ENCODE measurements at places on chromosomes 16 and 17.

- no peak for DNase-seq
These were observed 6.0 kb downstream of the HSDL1 start for GRCh38 chr16:84138824-84139627.

- DNase-seq, result no peak
These were observed 53.2 kb upstream of the ADCY9 start for GRCh38 chr16:4169415-4169814.

GRCh38 chr17:74812109-74813009 lies 36.2 kb upstream of the NAT9 start:
- DNase-seq, result no peak

DNA sequence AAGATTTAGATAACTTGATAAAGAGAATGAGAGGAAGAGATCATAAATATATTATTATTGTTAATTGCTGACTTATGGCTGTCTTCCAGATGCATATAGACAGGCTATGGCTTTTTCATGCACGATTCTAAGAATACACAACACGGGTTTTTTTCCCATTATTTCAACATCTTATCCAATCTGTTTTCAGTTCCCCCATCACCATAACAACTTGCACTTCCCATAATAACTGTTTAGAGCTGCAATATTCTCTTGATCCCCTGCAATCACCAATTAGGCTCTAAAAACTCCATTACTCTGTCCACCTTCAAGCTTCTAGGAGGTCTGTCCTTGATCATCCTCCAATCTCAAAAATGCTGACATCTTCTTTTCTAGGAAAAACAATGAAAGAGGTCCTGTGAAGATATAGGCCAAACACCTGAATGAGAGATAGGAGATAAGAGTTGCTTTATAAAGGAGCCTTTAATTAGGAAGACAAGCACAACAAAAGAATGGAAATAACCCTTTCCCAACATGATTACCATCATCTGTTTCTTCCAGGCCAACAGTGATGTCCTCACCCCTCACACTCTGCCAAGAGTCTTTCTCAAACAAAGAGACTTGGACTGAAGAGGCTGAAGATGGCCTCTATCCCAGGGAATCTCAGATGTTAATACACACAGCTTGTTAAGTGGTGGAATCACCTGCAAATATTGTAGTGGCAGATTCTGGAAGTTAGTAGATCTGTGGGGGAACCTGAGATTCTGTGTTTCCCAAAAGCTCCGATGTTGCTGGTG lies 32.2 kb upstream of the CCL2 start:
- no peak for DNase-seq

DNA sequence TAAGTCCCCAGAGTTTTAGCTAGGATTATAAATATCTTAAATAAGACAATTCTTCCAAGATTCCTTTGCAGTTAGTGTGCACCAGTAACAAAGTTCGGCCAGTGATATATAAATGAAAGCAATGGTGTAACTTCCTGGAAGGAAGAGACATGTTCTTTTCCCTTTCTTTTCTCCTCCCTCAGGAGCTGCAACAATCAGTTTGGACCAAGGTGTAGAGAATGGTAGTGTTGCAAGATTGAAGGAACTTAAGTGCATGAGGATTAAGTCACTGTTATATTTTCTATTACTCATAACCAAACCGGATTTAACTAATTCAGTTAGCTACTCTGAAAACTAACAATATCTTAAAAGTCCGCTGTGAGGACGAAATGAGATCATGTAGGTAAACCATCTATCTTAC lies 68.9 kb upstream of the KCNJ16 start:
- DNase-seq, result no peak

DNA sequence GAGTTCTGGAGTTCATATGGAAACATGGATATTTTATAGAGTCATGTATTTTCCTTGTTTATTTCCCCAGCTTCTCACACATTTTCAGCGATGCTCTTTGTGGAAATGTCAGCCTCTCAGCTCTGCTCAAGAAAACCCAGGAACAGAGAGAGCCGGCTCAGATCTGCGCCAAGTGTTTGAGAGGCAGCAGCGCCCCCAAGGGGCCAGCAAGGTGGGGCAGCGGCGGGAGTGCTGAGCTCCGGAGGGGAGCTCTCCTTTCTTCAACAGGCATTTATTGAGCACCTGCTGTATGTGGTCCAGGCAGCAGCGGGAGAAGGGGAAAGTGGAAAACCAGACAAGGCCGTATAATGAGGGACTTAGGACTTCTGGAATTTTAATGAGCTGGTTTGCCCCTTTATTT lies 421.1 kb upstream of the C16orf82 start:
- no peak for DNase-seq

- no peak for DNase-seq
These were observed 23.1 kb downstream of the DEF8 start for GRCh38 chr16:89971495-89972243.

DNA sequence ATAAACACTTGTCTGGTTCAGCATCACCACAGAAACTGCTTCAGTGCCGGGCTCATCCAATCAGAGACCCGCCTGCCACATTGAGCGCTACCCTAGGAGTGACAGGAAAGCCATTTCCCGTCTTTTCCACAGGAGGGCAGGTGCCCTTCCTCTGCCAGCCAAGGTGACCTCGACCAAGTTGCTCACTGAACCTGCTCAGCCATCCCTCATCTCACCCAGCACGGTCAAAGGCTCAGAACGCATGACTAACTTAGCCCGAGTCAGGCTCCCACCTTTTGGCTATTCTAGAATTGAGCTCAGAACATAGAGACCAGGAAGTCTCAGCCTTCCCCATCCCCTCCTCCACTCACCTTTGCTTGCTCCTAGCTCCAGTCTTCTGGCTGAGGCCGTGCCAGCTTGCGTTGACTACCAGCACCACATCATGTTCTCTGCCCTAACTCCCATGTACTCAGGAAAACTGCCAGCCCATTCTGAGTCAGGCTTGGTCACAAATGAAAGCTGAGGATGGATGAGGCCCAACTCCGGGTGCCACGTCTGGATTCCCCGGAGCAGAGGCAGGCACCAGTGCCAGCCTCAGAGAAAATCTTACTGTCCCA lies 15.6 kb downstream of the MRPS23 start:
- DNase-seq, result no peak

DNA sequence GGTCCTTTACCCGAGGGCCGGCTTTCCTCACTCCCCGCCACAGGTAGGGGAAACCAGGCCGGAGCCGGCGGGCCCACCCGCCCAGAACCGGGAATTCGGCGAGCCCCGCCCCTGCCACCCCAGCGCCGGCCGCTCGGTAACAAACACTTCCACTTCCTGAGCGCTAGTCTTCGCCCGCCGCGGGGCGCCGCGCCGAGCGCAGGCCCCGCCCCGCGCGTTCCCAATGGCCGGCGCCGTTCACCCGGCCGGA lies 224 bp upstream of the NHERF1 start:
- DNase-seq, result no peak

GRCh38 chr16:11621920-11622651 lies 35.4 kb upstream of the LITAF start:
- DNase-seq, result no peak

DNA sequence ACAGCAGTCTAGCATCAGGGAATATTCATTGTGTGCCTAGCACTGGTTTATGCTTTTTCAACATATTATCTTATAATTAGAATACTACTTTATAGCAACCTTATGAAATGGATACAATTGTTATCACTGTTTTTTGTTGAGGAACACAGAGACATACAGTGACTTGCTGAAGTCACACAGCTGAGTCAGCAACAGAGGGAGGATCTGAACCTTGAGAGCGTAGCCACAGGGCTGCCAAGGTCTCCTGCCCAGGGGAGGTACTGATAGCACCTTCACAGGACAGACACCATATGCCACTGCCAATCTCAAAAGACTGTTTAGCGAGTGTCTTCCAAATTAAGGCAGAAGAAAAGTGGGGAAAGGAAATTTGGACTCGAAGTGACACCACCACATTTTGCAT lies 63.0 kb downstream of the GTF3C1 start:
- DNase-seq, result no peak

GRCh38 chr17:57869617-57870282 lies 19.9 kb upstream of the MRPS23 start:
- no peak for DNase-seq

DNA sequence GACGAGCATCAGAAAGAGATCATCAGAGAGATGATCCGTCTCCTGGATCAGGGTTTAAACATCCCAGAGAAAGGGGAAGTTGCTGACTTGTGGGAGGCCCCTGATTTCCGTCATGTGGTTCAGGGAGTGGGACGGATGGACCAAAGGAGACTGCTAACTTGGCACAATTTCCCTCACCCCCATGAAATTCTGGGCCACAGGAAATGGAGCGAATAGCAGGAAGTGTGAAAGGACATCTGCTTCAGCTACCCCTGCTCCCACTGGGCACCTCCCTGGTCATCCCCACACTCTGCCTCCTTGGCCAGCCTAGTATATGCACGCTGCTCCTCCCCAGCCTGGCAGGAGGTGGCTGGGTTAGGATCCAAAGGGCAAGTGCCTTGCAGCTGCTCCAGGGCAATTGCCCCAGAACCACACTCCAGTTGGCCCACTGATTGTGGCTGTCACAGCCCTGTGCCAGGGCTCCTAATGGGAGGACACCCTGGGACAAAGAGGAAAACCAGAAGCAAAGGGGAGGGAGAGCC lies 1.3 kb downstream of the ARRB2 start:
- DNase-seq, result peak; percentile 65

- DNase-seq, result peak; percentile 39
These were observed 60.6 kb downstream of the SCNN1B start for GRCh38 chr16:23362460-23363317.

- peak; percentile 77 for DNase-seq
These were observed 56.0 kb downstream of the ABAT start for GRCh38 chr16:8730335-8730915.

DNA sequence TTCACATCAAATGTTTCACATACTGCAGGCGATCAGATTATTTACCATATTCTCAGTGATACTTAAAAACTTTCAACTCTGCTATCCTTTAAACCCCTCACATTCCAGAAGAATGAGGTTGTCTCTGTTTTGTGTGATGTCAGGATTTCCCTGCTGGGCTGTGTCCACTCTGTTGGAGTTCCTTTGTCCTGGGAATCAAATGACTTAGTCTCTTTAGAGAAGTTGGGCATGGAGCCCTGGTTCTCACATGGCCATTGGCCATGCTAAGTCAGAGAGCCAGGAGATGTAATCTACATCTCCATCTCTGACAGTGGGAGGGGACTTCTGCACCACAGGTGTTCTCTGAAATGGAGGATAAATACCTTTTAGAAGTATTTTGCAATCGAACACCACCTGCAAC lies 205.1 kb upstream of the MAF start:
- DNase-seq, result no peak

- peak; percentile 86 for DNase-seq
These were observed 5.1 kb upstream of the GGT6 start for GRCh38 chr17:4565209-4566141.

DNA sequence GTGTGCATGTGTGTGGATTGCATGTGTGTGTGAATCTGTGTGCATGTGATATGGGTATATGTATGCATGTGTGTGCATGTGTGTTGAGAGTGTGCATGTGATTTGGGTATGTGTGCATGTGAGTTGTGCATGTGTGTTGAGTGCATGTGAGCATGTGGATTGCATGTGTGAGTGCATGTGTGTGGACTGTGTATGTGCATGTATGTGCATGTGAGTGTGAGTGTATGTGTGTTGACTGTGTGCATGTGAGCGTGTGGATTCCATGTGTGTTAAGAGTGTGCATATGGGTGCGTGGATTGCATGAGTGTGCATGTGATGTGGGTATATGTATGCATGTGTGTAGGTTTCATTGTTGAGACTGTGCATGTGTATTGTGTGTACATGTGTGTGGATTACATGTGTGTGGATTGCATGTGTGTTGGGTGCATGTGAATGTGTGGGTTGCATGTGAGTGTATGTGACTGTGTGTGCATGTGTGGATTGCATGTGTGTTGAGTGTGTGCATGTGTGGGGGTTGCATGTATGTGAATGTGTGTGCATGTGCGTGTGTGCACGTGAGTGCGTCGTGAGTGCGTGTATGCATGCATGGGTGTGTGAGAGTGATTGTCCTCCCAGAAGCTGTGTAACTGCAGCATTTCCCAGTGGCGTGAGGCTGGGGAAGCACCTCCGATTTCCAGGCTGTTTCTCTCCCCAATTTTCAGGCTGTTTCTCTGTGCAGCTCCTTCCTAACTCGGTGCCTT lies 19.4 kb downstream of the C1QTNF1 start:
- DNase-seq, result no peak

- DNase-seq, result peak; percentile 12
These were observed 775.9 kb upstream of the GOT2 start for GRCh38 chr16:59510008-59510424.

DNA sequence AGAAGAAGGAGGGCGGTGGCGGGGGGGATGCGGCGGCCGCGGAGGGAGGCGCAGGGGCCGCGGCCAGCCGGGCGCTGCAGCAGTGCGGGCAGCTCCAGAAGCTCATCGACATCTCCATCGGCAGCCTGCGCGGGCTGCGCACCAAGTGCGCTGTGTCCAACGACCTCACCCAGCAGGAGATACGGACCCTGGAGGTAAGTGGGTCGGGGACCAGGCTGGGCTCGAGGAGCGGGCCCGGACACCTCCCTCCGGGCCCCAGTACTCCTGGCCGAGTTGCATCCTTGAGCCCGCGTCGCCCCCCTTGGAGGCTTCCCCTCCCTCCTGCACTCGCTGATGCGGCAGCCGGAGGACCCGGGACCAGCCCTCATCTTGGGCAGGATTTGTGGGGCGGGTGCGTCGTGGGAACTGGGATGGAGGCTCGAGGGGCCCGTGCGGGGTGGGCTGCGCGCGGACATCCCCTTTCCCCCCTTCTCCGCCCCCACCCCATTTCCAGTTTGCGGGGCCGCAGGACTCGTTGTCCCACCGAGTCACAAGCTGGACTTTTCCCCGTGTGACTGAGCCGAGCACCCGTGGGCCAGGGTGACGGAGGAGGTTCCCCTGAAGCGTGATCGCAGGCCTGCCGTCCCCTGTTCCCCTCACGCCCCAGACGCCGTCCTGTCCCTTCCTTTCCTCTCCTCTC lies 572 bp downstream of the KSR1 start:
- peak; percentile 10 for DNase-seq

DNA sequence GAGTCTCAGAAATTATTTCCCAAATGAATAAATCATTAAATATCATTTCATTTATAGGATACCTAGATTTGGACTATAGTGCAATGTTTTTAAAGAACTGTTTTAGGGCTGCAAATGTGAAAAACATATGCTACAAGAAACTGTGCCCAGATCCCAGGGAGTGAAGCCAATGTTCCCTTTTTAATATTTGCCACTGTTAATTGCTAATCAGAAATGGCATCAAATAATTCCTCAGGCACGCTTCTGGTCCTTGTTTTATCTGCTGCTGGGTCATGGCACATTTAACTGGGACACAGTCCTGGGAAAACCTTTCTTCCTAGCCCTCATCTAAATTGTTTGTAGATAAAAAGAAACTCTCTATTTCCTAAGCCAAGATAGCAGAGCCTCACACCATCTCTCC lies 79.3 kb upstream of the CNTNAP4 start:
- peak; percentile 92 for DNase-seq

GRCh38 chr16:86662195-86662594 lies 83.8 kb downstream of the FOXL1 start:
- DNase-seq, result no peak

Measured in G401 (cell line).